Activated CD4-positive, alpha-beta T cell treated with anti-CD3 and anti-CD28 coated beads, Interleukin-2, amount 10 ng/mL, durations not matched to agents 7 days and 5 days (primary cell): ENCODE measurements at places on chromosomes 4 and X.

- no peak for DNase-seq
These were observed 25.8 kb upstream of the SOD3 start for GRCh38 chr4:24769571-24769970.

DNA sequence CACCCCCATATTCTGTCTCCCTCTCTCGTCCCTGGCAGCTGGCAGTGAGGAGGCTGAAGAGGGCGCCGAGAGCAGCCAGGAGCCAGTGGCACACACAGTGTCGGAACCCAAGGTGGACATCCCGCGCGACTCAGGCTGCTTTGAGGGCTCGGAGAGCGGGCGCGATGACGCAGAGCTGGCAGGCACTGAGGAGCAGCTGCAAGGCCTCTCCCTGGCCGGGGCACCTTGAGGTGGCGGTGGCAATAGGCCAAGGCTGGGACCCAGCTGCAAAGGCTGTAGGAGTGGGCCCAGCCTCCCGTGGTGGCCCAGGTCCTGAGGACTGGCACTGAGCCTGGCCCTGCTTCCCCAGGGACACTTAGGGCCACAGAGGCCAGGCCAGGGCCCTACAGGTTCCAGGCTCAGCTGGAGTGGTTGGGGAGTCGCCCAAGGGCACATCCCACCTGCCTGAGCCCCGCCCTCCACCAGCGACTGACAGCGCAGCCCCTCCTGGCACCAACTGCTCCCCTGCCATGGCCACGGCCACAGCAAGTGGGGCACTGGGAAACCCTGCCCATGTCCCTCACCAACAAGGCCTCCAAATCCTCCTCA lies 13.9 kb downstream of the SASH3 start:
- DNase-seq = no peak

DNA sequence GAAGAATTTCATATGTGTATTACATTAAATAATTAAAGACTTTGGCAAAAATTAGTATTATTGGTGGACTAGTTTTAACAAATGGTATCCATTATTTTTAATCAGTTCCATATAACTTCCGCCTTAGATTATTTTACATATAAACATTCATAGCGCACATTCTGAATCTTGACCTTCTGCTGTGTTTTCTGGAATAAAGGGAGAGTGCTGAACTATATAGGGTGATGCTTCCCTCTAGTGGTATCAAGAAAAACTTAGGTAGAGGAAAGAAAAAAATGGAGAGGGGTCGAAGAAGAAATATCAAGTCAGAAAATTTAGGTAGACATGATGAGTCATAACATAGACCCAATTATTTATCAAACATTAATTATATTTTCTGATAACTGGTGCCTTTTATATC lies 155.6 kb upstream of the PACRGL start:
- DNase-seq = no peak

DNA sequence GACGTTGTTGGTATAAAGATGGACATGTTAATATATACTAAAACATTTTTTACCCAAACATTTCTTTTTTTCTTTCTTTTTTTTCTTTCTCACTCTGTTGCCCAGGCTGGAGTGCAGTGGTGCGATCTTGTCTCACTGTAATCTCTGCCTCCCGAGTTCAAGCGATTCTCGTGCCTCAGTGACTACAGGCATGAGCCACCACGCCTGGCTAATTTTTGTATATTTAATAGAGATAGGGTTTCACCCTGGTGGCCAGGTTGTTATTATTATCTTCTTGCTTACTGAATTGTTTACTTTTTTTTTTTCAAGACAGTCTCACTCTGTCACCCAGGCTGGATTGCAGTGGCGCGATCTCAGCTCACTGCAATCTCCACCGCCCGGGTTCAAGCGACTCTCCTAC lies 68.8 kb downstream of the HOPX start:
- no peak for DNase-seq

DNA sequence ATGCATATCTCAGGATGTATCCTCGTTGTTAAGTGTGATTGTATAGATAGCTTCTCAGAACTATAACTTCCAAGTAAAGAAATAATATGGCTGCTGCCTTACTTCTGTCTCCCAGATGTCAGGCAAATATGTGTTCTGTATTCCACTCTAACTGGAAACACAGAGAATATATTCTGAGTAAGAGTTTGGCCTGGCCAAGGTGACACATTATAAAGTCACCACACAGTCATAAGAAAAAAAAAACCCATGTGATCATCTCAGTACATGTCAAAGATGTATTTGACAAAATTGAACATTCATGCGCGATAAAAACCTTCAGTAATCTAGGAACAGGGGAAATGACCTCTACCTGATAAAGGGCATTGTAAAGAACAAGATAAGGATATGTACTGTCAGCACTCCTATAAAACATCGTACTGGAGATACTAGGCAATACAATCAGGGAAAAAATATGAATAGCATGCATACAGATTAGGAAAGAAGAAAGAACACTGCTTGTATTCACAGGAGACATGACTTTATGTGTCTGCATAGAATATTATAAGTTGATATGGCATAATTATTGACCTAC lies 207.1 kb downstream of the ZNF330 start:
- DNase-seq = no peak
